ENCODE measurements at places on chromosomes 7 and 10.

GRCh38 chr7:98869027-98869596, 702 bp downstream of the TMEM130 start:
- DNase-seq: no peak

DNA sequence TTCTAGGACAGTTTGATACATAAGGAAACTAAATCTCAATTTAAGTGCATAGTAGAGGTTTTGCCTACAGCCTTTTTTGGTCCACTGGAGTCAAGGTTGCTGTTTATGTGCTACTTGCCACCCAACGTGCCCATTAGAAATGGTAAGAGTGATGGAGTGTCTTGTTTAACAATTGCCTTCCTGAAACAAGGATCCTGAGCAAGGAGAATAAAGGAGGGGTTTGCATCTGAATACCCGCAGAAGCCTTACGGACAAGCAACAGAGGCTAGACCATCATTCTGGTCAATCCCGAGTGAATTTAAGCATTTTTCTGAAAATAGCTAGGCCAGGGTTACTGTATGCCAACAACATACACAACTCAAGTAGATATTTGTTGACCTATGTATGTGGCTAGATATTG, 63.6 kb downstream of the MARCHF5 start:
- no peak for DNase-seq

- DNase-seq: no peak
Observed at GRCh38 chr7:120588416-120588815, 269.5 kb downstream of the TSPAN12 start.

DNA sequence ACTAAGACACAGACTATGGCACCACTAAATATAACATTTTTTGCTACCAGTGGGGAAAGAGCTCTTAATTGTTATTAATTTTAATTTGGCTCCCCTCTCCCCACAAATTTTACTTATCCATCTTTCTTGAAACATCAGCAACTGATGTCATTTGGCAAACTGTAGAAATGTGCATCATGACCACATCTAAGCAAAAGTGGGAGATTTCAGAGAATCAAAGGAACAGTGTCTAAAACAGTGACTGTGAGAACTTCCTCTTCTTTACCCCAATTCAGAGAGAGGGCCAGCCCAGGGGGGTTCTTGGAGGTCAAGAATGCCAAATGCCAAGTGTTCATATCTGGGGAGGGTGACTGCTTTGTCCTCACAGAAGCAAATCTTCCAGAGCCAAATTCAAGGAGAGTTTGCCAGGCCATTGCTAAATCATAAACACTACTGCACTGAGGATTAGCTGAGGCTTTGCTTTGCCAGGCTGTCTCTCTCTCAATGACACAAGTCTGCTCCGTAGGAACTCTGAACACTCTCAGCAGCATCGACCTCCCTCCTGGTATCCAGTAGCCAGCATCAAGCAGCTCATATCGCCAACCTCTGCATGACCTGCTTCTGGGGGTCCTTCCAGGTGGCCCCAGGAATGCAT, 65.6 kb downstream of the ITIH5 start:
- no peak for DNase-seq

- no peak for DNase-seq
Observed at GRCh38 chr10:127612-128432, 7.4 kb upstream of the ZMYND11 start.

- no peak for DNase-seq
Observed at GRCh38 chr10:58638388-58638787, 125.7 kb downstream of the BICC1 start.

DNA sequence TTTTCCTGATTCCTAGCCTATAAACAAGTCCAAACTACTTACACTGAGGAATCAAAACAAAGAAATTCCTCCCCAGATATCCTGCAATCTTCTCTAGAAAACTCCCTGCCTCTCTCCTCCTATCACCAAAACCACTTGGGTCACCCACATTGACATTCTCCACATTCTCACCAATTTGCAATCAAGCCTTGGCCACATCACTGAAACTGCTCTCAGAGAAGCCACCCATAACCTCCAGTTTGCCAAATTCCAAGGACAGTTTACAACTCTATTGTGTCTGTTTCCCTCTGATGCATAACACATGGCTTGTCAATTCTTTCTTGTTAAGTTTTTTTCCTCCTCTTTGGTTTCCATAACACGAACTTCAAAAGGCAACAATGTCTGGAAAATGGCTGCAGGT, 233.5 kb downstream of the XPNPEP1 start:
- DNase-seq: no peak

DNA sequence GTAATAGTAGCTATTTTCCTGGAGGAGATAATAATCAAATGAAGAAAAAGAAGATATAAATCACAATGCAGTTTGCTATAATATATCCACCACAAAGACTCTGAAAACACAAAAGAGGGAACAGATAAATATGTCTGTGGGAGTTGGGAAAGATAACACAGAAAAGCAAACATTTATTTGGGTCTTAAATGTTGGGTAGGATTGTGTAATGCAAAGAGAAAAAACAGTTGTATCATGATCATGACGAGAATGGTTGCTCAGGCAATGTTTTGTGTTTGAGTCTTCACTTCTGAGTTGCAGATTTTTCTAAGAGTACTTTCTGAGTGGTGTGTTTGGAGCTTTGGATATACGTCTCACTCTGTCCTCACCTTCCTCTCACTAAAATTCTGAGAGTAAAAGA, 437.5 kb downstream of the TFEC start:
- no peak for DNase-seq

GRCh38 chr7:77330169-77330882, 85.8 kb downstream of the GSAP start:
- DNase-seq: no peak

GRCh38 chr10:4440260-4440659, 385.7 kb upstream of the AKR1E2 start:
- DNase-seq: no peak

DNA sequence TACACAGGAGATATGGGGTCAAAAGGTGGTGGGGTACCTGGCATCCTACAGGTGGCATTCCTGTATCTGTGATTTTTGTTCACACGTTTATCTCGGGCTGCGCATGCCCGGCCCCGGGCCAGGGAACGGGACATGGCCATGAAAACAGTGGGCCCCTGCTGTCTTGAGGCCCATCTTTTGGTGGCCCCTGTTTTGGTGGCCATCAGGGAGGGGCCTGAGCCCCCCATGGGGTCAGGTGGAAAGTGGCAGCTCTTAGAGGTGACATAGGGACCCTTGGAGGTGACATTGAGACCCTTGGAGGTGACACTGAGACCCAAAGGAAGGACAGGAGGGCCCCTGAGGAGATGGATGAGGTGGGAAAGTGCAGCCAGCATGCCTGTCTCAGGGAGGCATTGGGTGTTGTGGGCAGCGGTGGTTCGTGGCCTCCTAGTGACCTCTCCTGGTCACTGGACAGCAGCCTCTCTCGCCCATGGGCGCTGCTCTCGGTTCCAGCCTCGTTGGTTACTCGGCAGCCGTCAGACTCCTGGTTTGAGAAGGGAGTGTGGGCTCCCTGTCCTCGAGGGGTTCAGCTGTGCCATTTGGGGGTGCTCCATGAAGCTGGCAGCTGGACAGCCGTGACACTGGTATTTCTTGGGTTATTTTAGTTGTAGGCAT, 39.9 kb downstream of the INPP5A start:
- DNase-seq: no peak

DNA sequence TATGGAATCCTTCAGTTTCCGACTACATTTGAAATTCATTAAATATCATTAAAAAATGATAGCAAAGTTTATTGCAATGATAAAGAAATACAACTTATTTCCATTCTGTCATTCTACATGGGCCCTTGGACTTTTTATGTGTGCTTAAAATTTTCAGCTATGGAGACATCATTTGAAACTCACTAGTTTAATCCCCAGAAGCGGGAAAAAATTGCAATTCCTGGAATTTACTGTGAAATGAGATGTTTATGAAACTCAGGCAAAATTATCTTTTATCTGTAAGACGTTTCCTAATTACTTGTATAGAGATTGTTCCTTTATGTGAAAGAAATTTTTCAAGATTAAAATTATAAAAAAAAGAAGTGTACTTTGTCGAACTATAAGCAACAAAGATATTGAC, 213.4 kb downstream of the PARD3 start:
- DNase-seq: no peak

DNA sequence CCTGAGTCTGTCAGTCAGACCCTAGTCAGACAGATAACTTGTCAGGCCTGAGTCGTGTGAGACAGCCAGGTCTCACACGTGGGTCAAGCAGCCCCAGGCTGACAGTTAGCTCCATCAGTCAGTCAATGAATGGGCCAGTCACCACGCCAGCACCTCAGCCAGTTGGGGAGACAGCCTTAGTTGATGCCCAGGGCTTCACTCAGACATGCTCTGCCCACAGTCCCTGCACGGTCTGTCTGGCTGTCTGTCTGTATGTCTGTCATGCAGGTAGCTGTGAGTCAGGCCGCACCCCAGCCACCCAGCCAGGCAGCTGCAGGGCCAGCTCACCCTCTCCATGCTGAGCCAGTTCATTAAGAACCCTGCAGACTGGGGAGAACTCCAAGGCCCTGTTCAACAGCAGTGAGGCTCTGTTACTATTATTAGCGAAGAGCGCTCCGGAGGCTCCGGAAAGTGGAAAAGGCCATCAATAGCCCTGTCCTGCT, 141.1 kb upstream of the PCBD1 start:
- no peak for DNase-seq

DNA sequence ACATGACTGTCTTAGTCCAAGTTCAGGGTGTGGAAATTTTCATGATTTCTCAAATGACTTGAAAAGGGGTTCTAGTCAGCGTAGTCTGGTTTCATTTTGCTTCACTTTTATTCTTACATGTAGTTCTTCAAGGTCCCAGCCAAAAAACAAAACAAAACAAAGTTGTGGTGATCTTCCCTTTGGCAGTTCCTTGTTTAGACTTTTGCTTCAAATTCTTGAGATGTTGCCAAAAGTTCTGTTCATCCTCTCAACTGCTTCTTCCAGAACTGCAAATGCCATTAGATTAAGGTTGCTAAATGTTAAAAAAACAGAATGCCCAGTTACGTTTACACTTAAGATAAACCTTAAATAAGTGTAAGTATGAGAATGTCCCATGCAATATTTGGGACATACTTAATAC, 370.8 kb upstream of the LRRTM3 start:
- DNase-seq: no peak

DNA sequence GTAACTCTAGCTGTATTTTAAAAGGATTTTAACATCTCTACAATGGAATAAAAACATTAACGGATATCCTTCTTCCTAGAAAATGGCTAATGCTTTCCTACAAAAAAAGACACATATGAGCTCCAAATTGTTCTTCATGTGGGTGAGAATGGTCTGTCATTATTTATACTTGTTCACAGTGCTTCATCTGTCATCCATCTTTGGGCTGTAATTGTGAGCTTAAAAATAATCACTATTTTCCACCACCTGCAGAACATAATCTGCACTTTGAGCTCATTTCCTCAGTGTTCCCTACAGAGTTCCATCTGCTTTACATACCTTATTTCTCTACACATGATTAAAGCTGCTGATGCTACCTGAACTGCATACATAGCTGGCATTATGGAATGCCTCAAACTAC, 979.1 kb upstream of the C7orf33 start:
- DNase-seq: no peak

- no peak for DNase-seq
Observed at GRCh38 chr7:3326246-3326645, 25.2 kb downstream of the SDK1 start.

DNA sequence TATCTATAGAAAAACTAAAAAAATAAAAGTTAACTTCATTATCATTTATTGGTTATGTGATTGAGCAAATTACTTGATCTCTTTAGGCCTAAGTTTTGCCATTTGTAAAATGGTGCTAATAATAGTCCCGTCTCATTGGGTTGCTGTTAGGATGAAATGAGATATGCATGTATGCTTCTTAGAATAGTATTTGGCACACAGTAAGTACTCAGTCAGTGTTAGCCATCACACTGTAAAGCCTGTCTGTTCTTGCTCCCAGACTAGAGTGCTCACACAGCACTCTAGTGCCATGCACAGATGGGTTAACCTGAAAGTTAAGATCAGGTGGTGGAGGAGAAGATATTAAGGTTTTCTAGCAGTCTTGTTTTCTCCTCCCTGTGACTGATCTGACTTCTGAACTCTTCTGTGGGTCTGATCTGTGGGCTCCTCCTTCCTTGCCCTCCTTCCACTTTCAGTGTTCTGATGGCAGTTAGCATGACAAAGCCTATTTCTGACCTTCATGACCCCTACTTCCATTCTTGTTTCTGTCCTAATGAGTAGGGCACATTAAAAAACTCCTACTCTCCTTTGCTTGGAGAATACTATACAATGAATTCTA, 167.5 kb downstream of the RNLS start:
- DNase-seq: no peak

GRCh38 chr10:110486680-110487410, 10.9 kb upstream of the DUSP5 start:
- no peak for DNase-seq

DNA sequence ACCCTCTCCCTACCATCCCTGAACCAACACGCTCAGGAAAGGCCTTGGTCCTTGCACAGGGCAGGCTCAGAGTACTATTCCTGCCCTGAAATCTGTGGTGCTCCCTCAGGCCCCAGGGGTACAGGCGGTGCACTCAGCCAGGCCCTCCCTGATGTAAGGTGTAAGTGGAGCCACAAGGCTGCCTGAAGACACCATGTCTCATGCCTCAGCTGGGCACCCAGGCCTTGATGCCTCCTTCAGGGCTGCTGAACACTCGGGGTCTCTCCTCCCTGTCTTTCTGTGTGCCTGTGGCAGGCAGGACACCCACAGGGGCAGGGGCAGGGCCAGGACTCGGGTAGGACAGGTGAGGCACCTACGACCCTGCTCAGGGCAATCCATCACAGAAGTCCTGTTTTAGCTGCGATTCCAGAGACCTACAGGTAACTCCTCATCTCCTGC, 22.9 kb upstream of the ANTXRL start:
- DNase-seq: no peak

DNA sequence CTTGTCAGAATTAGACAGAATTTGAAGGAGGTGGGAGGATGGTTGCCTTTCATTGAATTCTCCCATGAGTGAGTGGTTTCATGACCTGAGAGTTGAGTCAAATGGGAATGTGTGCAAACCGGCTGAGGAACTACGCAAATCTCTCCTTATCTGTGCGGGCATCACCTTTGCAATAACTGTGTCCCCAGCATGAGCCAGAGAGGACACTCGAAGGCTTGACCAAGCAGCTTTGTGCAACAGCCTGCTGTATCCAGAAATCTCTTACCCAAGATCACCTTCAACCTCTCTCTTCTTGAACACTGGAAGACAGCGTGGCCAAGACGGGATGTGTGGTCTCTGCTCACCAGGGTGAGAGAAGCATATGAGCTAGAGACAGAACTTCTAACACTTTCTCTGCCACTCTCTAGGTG, 93.8 kb upstream of the IKZF1 start:
- DNase-seq: no peak

- DNase-seq: peak; percentile 4
Observed at GRCh38 chr7:140517546-140518369, 38.5 kb upstream of the MKRN1 start.

- no peak for DNase-seq
Observed at GRCh38 chr7:69749372-69749979, 151.2 kb downstream of the AUTS2 start.

GRCh38 chr7:66921918-66922486, 977 bp downstream of the TMEM248 start:
- no peak for DNase-seq

All from activated naive CD4-positive, alpha-beta T cell (primary cell).